Activated gamma-delta T cell (primary cell): ENCODE measurements at places on chromosomes 5 and 9.

DNA sequence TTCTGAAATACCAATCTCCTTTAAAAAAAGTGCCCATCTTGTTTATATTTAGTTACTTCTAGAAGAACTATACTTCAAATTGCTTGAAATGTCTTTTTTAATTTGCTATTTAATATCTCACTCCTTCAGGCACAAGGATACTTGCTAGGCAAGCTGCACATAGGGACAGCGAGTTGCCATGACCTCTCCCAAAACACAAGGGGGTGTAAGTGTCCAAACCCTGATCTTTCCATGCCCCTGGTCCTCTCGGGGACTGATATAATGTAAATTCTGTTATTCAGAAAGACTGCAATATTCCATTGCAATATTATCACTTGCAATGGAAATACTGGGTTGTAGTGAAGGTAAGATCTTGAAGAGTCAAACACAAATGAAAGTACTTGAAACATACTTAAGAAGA, 480.4 kb downstream of the CETN3 start:
- no peak for DNase-seq

- DNase-seq = no peak
Measured at GRCh38 chr5:178224403-178224802, 8.2 kb downstream of the PHYKPL start.

GRCh38 chr5:28488752-28489151, 1450.4 kb upstream of the CDH9 start:
- no peak for DNase-seq

- no peak for DNase-seq
Measured at GRCh38 chr9:14779566-14780022, 57.1 kb upstream of the CER1 start.

GRCh38 chr5:68279984-68280383, 64.4 kb downstream of the PIK3R1 start:
- DNase-seq = no peak

GRCh38 chr5:100311806-100312205, 223.4 kb upstream of the FAM174A start:
- DNase-seq = no peak

GRCh38 chr9:96126321-96126881, 175.6 kb downstream of the HSD17B3 start:
- no peak for DNase-seq

DNA sequence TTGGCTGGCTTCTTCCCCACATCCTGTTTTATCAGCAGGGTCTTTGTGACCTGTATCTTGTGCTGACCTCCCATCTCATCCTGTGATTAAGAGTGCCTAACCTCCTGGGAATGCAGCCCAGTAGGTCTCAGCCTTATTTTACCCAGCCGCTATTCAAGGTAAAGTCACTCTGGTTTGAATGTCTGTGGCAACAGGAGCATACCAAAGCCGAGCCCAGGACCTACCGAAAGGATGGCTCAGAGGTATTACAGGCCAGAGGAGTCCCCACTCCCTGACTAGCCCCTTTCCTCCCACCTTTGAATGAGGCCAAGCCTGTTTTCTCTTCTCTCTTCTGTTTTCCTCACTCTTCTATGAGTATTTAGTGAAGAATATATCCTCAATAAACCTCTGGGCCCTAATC, 271.3 kb downstream of the OSTF1 start:
- no peak for DNase-seq

DNA sequence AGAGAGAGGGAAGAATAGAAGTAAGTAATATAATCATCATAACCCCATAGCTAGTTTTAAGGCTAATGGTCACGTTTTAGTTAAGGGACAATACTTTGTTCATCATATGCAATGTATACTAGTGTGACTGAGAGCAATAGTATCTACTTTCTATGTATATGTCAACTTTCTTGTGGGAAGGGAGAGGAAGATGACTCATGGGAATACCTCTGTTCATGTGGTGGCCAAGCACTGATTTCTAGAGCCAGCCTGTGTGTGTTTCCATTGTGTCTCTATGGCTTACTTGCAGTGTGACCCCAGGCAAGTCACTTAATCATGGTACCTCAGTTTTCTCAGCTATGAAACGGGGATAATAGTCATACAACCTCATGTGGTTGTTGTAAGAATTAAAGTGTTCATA, 639.6 kb downstream of the CETN3 start:
- DNase-seq = no peak

DNA sequence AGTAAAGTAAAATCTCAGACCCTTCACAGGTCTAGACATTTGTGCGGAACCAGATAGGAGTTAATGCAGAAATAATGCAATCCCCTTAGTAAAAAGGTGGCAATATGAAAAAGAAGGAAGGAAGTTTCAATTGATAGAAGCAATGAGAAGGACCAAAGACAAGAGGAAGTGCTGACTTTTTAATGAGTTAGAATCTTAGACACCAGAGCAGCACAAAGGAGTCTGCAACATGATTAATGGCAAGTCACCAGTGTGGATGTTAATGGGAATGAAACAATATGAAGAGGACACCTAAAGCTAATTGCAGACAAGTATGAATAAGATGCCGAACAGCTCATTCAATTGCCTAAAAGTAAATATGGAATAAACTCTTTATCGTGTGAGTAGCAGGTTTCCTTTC, 50.9 kb downstream of the MEGF9 start:
- no peak for DNase-seq

- no peak for DNase-seq
Measured at GRCh38 chr5:52870448-52870847, 82.7 kb downstream of the ITGA1 start.

GRCh38 chr9:129810116-129810515, 7.1 kb downstream of the TOR1B start:
- DNase-seq = no peak

DNA sequence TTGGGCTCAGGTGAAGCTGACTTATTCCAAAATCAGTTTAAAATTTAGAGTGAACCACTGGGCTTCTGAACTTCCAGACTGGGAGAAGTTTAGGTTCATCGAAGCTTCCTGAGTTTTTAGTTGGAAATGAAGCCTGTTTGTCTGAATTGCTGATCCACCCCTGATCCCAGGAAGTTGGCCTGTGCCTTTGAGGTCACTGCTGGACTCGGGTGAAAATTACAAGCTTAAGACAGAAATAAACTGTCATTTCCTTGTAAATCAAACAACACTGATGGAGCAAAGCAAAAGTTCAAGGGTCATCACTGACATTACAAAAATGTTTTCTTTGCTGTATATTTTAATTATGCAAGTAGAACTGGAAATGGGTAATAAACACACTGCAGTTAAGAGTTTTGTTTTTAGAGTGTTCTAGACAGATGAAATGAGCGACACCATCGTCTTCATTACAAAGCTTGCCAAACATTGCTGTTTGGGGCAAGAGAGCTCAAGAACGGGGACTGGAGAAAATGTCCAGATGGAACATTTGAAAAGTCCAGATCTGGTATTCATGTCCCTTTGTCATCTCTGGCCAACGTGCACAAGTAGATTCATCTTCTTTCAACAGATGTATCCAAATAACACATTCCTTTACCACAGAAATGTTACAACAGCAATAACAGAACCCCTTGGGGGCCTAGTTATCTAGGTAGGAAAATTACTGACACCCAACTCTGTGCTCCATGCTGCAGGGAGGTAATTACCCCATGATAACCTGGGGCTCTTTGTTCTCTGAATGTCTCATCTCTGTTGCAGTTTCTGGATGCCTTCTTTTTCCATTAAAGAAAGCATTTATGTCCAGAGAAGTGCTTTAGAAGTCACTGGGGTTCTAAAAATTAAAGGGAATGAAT, 142.4 kb upstream of the ERCC6L2 start:
- no peak for DNase-seq

DNA sequence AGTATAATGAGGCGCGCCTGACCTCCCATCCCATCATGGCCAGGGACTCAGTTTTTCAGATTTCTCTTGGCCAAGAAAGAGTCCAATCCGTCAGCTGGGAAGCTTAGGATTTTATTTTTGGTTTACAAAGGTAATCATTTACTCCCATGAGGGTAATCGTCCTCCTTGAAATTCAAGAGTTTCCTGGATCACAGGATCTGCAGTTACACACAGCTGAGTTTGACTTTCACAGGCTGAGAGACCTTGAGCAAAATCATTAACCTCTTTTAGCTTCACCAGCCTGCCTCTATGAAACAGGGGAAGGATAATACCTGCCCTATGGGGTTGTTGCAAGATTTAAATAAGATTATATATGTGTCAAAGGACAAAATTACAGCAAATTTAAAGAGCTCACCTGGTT, 15.4 kb upstream of the AK3 start:
- DNase-seq = no peak

GRCh38 chr5:142770650-142771609, 753 bp downstream of the ARHGAP26 start:
- DNase-seq = peak; percentile 50

- DNase-seq = no peak
Measured at GRCh38 chr5:89991592-89991991, 418.0 kb downstream of the CETN3 start.

- DNase-seq = no peak
Measured at GRCh38 chr5:133119233-133119711, 67.5 kb downstream of the HSPA4 start.

DNA sequence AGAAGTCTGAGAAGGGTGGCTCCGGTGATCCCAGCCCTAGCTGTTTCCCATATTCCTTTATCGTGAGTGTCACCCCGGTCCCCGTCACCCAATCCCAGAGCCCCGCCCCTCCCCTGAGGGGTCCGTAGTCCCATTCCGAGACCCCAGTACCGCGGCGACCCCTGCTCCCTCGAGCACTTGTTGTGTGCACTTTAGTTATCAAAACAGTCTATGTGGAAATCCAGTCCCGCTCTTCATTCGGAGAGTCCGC, 223 bp downstream of the LRSAM1 start:
- DNase-seq = no peak

DNA sequence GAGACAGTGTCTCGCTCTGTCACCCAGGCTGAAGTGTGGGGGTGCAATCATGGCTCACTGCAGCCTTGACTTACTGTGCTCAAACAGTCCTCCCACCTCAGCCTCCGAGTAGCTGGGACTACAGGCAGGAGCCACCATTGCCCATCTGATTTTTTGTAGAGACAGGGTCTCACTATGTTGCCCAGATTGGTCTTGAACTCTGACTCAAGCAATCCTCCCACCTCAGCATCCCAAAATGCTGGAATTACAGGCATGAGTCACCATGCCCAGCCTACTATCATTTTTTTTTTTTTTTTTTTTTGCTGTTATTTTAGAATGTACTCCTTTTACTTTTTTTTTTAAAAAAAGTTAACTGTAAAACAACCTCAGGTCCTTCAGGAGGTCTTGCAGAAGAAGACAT, 449.0 kb downstream of the CCDC171 start:
- DNase-seq = no peak

GRCh38 chr5:135034236-135034962, 371 bp upstream of the PITX1 start:
- no peak for DNase-seq

DNA sequence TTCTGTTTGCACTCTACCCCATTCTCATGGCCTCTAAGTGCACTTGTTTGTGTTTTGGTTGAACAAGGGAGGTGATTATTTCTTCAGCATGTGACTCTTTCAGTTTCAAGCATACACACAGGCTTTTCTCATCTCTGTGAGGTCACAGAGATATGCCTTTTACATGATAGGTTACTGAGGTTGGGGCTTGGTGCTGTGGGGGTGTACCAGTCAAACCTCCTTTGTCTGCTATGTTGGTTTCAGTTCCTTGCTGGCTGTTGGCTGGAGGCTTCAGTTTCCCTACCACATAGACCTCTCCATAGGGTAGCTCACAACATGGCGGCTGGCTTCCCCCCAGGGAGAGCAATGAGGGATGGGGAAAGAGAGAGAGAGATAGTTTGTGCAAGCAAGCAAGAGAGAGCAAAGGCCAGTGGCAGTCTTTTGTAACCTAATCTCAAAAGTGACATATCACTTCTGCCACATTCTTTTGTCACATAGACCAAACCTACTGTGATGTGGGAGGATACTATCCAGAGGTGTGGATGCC, 96.7 kb upstream of the SEMA6A start:
- DNase-seq = no peak

DNA sequence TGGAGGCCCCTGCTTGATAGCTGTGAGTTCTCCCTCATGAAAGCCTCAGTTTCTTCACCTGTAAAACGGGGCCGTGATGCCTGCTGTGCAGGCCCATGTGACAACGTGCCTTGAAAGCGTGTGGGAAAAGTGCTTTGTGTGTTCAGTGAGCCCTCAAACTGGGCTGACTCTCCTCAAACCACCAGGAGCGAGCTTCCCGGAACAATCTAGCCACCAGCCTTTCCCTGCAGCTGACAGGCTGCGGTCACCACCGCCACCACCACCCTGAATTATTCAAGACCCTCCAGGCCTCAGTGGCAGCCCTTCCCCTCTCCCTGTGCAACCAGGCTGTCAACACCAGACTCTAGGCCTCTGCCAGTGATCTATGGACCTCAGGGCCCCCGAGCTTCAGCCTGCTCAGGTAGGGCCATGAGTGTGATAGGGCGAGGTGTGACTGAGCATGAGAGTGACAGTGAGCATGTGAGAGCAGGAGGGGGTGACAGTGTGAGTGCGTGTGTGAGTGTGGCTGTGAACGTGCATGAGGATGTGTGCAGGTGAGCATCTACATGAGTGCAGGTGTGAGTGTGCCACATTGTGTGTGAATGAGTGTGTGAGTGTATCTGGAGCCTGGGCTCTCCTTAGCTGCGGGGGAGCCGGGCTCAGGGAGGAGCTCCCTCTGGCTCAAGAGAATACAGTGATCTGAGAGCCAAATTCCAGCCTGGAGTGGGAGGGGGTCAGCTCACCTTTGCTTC, 53.3 kb upstream of the PSD2 start:
- no peak for DNase-seq

GRCh38 chr9:125887172-125887571, 140.0 kb downstream of the PBX3 start:
- no peak for DNase-seq

DNA sequence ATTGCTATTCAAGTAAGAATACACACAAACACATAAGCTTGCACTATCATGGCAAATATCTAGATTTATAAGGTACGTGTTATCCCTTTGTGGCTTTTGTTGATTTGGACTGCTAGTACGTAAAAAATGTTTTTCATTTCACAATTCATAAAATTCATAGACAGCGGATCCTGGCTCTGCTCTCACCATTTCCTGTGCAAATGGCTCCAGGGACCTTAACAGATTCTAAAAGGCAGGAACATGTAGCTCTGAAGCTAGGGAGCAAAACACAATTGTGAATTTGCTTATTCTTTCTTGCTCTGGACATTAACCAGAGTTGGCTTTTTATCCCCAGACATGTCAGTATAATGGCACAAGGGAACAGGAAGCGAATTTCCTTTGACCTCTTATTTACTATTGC, 1019.9 kb upstream of the WWC1 start:
- no peak for DNase-seq

GRCh38 chr5:135216471-135217343, 182.3 kb downstream of the MACROH2A1 start:
- no peak for DNase-seq
